ENCODE measurements at places on chromosomes 7 and 10.

DNA sequence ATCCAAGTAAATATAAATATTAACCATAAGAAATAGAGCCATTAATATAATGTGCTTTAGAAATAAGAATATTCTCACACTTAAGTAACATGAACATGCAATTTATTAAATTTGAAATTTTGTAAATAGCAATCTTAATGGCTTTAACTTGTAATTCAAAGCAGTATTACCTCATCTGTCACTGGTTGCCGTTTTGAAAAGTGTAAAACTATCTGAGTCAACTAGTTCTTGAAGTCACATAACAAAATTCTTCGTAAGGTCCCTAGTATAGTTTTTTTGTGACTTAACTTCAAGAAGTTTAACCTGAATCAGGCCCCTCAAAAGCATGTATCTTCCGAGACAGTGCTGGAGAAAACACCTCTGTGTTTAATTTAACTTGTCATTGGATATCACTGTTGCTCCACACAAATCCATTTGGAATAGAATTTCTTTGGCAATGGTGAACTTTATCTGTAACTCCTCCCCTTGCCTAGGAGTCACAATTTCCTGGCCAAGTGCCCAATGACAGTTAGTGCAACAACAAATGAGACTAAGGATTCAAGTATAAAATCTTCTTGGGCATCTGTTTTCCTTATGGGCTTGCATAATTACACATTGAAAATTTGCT, 47.1 kb downstream of the NT5C2 start:
- DNase-seq = peak; percentile 80

DNA sequence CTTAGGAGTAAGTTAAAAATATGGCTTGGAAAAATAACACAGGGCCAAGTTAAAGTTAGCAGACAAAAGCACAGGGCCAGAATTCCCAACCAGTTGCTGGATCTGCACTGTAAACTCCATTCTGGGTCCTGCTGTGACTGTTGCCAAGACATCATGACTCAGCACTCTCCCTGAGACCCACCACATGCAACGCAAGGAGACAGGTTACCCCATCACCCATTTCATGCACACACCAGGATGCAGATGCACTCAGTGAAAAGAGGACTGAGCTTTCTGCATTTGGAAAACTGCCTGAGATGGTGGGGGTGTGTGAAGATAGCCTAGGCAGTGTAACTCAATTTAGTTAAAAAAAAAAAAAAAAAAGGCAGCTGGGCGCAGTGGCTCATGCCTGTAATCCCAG, 97.6 kb upstream of the ZNF438 start:
- no peak for DNase-seq

DNA sequence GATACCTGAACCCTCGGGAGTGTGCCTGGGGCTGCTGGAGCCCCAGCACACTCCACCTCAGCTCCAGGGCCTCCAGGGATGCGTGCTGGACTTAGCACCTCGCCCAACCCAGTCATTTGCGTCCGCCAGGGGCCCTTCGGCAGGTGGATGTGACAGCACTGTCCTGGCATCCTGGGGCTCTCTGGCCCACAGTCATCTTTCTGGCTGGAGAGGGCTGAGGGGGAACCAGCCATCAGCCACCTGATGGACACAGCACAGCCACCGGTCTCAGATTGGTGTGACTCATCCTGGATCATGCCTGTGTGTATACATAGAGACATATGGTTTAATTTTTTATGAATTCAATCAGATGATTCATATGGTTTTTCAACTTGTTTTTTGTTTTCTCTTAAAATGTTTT, 11.1 kb downstream of the ZNF775 start:
- no peak for DNase-seq

DNA sequence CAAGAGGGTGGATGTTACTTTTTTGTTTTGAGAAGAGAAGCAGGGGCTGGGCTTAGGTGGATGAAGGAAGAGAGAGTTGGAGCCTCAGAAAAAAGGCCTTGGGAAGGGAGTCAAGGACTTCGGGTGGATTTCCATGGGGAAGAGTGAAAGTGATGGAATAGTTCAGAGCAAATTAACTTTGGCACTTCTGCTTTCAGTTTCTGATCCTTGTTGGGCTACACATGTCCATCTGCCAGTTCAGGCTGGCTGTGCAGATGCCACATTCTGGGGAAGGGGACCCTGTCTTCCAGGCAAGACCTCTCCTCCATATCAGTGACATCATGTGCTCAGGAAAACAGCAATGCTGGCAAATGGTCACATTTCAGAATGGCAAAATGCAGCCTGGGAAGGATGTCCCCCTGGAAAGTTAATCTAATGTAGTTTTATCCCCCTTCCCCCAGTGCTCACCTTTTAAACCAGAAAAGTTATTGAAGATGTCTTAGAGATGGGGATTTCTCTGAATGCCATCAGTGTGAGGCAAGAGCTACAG, 86.0 kb downstream of the WDFY4 start:
- DNase-seq = no peak
